Femur (tissue), 1 donor: ENCODE measurements at places on chromosomes 1 and 21.

GRCh38 chr1:221962385-221962784 is 220.5 kb upstream of the DUSP10 start:
- DNase-seq, result no peak

DNA sequence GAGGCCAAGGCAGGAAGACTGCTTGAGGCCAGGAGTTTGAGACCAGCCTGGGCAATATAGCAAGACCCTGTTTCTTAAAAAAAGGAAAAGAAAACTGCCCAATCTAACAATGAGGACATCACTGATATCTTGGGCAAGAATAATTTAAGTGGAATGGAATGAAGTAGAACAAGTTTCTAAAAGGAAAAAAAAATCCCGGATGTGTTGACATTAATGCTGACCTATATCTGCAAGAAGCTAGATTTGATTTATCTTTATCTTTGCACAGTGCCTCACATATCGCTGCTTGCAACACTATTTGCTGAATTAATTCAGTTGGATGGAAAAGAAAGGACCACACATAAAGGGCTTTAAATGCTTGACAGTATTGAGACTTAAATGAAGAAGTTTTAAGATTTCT is 27.8 kb downstream of the DIPK1A start:
- DNase-seq, result no peak

DNA sequence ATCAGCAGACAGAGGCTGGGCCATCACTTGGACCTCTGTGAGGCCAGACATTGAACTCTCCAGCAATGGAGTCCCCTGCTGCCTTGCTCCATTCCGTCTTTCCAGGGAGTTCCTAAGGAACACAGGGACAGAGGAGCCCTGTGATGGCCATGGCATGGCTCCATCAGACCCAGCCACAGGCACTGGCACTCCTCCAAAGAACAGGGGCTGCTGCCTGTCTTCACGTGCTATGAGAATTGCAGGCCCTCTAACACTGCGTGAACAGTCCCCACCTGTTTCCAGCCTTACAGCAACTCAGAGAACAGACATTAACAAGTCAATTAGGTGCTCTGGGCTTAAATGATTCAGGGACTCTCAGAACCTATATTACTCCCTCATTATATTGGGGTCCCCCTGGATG is 140.8 kb downstream of the ASTN1 start:
- no peak for DNase-seq

DNA sequence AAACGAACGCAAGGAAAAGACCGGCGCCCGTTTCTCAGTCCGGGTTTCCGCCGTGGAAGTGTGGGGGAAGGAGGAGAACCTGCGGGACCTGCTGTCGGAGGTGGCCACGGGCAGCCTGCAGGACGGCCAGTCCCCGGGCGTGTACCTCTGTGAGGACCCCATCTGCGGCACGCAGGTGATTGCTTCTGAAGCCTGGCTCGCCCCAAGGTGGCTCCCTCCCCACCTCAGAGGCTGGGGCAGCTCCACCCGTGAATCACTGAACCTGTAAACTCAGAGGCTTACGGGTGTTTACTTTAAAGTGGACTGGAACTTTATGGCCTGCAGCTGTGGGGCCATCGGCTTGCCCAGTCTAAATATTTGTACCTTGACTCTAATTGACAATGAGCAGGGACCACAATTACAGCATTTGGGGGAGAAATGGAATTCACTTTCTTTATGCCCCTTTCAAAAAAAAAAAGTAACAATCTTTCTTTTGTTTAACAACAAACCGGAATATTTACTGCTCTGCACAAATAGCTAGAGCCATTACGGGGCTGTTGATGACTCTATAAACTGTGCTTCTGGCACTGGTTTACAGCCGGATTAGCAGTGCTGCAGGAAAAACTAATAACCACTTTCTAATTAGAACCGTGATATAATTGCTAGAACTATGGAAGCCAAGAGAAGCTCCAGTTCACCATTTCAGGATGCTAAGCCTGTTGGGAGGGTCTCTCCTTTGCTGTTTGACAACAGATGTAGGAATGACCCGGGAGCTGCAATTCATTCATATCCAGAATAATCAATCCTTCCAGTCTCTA is 454.8 kb downstream of the KIF26B start:
- DNase-seq, result no peak

- DNase-seq, result peak; percentile 29
Observed at GRCh38 chr1:59025898-59026426, 242.1 kb upstream of the JUN start.

DNA sequence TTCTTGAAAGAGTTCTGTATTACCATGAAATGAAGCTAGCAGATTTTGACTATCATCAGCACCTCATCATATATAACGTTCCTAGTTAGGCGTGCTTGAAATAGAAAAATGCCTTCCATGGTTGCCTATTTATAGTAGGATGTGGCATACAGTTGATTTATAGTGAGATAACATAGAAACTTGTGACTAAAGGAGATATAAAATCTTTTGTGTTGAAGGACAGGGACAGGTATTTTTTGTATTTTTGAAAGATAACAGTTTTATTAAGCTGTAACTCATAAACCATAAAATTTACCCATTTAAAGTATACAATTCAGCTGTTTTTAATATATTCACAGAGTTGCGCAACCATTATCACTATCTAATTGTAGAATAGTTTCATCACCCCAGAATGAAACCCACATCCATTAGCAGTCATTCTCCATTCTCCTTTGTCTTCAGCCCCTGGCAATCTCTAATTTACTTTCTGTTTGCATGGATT is 19.3 kb downstream of the SPEN start:
- no peak for DNase-seq

DNA sequence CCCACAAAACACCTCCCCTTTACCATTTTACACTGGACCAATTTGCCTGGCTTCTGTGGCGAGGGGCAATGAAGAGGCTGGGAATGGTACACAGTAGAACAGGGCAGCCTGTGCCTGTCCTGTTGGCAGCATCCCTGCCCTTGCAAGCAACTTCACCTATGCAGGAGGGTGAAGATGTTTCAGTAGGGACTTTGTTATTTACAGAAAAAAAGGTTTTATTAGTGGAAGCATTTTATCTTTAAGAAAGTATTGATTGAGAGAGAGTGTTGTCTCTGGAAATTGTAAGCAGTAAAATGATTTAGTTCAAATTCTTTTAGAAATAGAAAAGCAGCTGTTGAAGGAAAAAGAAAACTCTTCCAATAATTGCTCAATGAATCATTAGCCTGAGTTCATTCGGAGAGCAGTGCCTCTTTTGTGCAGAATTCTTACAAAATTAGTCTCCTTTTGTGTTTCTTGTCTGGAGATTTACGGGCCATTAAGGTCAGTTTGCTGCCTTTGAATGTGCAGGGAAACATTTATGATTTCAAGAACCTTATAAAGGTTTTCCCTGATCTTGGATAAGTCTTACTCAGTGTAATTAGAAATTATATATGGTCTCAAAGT is 49.1 kb downstream of the HHAT start:
- no peak for DNase-seq

DNA sequence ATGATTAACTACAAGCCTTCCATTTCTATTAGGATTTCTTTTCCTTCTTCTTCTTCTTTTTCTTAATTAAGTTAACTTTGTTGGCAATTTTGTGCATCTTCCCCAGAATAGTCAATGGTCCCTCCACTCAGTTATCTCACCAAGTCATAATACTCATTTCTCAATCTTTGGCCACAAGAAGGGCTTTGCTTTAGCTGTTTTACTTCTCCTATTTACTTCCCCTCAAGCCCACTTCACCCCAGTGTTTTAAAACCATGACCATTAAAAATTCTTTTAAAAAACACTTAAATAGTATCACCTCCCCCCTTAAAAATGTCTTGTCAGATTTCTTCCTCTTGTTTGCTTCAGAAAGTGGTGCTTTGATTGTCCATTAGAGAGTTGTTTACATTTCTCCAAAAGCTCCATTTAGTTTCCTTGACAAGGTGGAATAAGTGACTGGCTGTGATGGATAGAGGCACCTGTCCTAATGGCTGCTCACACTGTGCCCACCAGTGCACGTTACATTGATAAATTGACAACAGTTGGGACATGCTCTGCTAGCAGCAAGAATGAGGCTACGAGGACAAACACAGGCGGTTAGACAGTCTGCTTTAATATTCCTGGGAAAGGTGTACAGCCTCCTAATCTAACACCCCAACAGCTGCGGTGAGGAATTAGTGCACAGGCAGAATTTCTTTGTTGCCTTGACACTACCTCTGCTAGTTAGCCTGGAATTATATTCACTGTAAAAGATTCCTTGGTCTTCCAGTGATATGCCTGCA is 354.7 kb downstream of the LMO4 start:
- peak; percentile 24 for DNase-seq

- no peak for DNase-seq
Observed at GRCh38 chr1:19769211-19769932, 30.3 kb downstream of the TMCO4 start.

- no peak for DNase-seq
Observed at GRCh38 chr1:113091988-113092594, 19.1 kb downstream of the LRIG2 start.

GRCh38 chr21:42189860-42190485 is 29.0 kb upstream of the ABCG1 start:
- DNase-seq, result no peak

- DNase-seq, result peak; percentile 27
Observed at GRCh38 chr1:15722836-15723532, 13.1 kb upstream of the SLC25A34 start.

- no peak for DNase-seq
Observed at GRCh38 chr21:42942244-42942643, 16.8 kb upstream of the ERVH48-1 start.

DNA sequence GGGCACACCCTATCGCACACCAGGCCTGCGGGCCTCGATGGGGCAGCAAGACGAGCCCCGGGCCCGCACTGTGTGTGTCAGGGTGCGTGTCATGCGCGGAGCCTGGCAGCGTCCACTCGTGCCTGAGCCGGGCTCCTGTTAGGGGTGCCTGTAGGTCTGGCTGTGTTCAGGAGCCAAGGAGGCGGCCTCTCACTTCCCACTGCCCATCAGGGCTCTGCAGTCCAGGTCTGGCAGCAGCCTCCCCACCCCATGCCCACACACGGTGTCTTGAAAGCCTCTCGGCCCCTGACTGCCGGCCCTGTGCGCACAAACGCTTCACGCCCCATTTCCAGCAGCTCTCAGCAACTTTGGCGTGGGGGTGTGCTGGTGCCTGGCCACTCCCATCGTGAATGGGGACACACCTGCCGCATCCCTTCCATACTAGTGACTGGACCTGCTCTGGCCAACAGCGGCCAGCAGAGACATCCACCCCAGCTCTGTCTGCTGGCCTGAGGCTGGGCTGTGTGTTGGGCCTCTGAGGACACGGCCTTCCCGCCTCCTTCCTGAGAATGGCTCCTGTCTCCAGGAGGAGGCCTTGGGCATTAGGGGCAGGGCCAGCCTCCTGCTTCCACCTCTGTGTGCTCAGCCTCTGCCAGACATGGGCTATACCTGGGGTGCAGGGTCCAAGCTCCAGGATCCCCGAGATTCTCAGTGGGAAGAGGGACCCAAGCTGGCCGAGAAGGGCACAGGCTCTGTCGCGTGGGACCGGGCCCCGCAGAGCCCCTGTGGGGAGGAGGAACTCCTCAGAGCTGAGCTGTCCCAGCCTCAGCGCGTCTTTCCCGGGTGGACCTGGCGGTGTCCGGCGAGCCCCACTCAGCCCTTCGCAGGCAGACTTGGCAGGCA is 41.8 kb upstream of the ACTRT2 start:
- DNase-seq, result no peak

- no peak for DNase-seq
Observed at GRCh38 chr1:192805832-192806323, 3.0 kb upstream of the RGS2 start.

DNA sequence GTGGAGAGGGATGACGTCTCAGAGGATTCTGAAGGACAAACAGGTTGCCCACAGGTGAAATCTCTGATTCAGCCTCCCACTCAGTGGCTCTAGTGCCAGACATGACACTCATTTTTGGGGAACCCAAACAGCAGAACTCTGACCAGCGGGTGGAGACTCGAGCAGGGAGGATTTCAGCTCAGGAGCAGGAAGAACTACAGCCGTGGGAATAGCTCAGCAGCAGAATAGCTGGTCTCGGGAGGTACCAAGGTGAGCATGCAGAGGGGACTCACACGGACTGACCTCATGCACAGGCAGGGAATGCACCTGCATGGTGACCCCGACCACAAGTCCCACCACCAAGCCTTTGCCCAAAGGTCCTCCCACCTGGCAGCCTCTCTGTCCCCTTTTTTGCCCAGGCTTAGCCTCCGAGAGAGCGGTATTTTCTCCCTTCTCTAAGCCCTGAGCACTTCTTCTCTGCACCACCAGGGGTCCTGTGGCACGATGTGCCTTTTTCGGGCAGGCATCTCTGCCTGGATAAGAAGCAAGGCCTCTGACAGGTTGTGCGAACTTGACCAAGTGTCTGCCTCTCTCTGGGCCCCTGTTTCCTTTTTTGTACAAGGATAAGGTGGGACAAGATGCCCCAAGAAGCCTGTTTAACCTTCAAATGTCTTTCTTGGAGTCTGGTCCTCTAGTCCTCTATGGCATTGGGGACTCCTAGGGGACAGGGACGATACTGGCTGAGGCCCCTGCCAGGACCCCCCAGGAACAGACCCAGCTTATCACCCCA is 8.8 kb upstream of the FGR start:
- DNase-seq, result no peak

- DNase-seq, result no peak
Observed at GRCh38 chr1:88175631-88176226, 508.3 kb upstream of the PKN2 start.

- DNase-seq, result no peak
Observed at GRCh38 chr1:93023281-93023680, 55.8 kb upstream of the MTF2 start.

DNA sequence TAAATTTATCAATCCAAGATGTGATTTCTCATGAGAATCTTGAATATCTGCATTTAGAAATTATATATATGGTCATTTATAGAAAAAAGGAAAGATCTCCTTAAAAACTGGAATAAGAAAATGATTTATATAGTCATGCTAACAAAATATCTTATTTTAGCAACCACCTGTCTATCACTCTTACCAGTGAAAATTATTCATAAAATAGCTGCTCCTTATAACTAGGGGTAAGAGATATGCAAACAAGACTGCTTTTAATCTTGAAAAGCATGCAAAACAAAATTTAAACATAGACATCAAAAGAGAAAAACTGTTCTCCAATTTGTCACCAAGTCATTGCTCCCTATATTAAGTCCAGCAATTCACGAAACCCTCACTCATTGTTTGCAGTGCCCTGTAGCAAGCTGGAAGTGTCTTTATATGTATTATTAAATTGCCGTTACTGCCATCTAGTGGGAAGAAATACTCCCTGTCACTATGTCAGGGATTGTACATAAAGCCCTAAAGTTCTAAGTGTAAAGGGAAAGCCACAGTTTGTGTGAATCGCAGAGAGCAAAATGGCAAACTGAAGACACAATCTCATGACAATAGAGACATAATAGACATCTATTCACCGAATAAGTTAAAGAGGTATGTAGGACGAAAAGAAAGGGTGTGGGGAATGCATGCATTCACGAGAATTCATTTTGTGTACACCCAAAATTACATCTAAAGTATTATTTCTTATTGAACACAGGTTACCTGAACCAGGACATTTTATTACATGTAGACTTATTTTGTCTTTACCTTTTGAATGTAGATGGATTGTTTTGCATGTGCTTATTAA is 600.5 kb downstream of the USP25 start:
- DNase-seq, result peak; percentile 26
